Activated CD4-positive, alpha-beta T cell treated with anti-CD3 and anti-CD28 coated beads, Interleukin-2, Interleukin-4, amounts not matched to agents 100 ng/mL and 50 ng/mL, durations not matched to agents 16 hours and 8 hours (primary cell): ENCODE measurements at places on chromosomes 2 and 18.
A peak's percentile ranks its signal among the peaks of the same experiment; 100 is the strongest.

DNA sequence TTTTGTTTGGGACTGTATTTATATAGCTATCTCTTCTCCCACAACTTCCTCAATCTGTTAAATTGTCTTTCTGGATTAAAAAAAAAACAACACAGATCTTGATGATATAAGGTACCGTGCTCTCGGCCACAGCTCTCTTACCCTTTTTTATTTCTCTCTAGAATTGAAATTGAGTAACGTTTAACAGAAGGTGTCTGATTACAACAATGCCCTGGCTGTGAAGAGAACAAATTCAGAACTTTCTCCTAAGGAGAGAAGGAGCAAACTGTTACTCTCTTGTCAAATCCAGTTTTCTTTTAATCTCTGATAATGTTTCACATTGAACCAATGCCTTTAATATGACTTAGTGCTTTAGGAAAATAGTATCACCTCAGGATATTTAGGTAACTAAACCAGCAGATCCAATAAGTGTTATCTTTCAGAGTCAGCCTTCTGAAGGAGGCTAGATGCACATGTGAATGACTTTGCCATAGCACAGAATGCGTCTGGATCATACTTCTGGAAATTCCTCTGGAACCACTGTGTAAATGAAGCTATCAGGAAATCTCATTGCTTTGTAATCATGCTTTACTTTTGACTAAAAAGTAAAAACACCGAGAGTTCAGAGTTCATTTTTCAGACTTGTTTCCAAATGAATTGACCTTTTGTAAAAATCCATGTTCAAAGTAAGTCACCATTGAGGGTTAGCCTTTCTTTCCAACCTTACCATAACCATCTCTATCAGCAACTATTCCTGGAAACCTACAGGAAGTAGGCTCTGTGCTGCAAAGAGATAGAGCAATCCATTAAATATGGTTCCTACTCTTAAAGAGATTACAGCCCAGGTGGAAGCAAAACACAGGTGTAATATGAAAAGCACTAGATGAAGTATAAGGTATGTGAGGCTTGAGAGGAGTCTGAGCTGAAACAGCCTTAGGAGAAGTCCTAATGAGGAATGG lies 147.0 kb upstream of the OSR1 start:
- no peak for DNase-seq

GRCh38 chr2:106554411-106554810 lies 67.2 kb downstream of the CD8B2 start:
- no peak for DNase-seq

- no peak for DNase-seq
Measured at GRCh38 chr2:217742276-217742675, 260.5 kb downstream of the TNS1 start.

GRCh38 chr2:233265899-233266431 lies 14.5 kb downstream of the ATG16L1 start:
- DNase-seq: no peak

- DNase-seq: peak; percentile 78
Measured at GRCh38 chr18:62637807-62638687, 77.3 kb upstream of the PHLPP1 start.

GRCh38 chr2:46937471-46937901 lies 21.9 kb upstream of the MCFD2 start:
- DNase-seq: no peak
